ENCODE measurements at places on chromosomes 4 and X. TPM values are rescaled to one million over a fixed set of nuclear protein-coding genes. Genes with fewer than 3 reads are reported as not detected.

The FAM9B gene
- not detected for polyA plus RNA-seq

The DCAF12L2 gene
- polyA plus RNA-seq, result 1.8 TPM

The TBCK gene
- polyA plus RNA-seq, result 53.8 TPM

The RTL5 gene
- 16.8 TPM for polyA plus RNA-seq

The TLR2 gene
- not detected for polyA plus RNA-seq

The MTNR1A gene
- not detected for polyA plus RNA-seq

The PRSS48 gene
- not detected for polyA plus RNA-seq

The GPR50 gene
- polyA plus RNA-seq, result not detected

The GCNA gene
- polyA plus RNA-seq, result 11.0 TPM

The RAB33A gene
- 74.7 TPM for polyA plus RNA-seq

The KANTR gene
- polyA plus RNA-seq, result 37.5 TPM

The UGT2A1 gene
- polyA plus RNA-seq, result not detected

The EXOC1L gene
- not detected for polyA plus RNA-seq

The POLR2B gene
- polyA plus RNA-seq, result 300 TPM

The NUDT11 gene
- 118 TPM for polyA plus RNA-seq

The CSAG3 gene
- 1.2 TPM for polyA plus RNA-seq

The RHOXF2 gene
- polyA plus RNA-seq, result not detected

The TEX13C gene
- 0.22 TPM for polyA plus RNA-seq

The ZNF827 gene
- 11.2 TPM for polyA plus RNA-seq

The TMPRSS11F gene
- not detected for polyA plus RNA-seq

The OPRPN gene
- polyA plus RNA-seq, result not detected
